Ascending aorta (tissue), 2 donors: ENCODE measurements at places on chromosomes 5 and 9.

DNA sequence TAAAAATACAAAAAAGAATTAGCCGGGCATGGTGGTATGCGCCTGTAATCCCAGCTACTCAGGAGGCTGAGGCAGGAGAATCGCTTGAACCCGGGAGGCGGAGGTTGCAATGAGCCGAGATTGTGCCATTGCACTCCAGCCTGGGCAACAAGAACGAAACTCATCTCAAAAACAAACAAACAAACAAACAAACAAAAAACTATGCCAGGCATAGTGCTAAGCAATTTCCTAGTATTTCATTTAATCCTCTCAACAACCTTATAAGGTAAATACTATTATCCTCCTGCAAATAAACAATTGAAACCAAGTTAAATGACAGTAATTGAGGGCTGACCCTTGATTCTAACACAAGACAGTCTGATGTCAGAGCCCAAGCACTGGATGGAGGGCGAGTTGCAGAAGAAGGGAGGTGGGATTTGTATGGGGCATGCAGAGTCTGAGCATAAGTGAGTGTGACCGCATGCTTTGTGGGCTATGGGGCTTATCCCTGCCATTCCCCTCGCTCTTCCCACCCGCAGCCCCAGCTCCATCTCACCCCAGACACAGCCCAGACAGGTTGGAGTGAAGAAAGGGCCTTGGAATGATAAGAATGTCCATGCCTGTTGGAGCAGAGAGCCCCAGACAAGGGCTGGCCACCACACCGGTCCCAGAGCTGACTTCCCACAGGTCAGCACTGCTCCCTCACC is 24.3 kb upstream of the RPS14 start:
- no peak for DNase-seq

DNA sequence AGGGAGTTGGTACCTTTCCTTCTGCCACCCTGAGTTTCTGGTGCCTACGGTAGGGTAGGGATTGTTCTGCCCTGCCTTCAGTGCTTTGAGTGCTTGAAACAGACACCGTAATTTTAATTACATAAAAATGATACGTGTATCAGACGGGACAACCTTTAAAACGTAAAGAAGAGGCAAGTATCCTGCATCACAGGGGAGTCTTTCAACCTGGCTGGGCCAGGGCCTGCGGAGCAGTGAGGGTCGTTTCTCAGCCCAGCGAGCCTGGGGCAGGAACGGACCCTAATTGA is 483 bp upstream of the DAB2IP start:
- DNase-seq: no peak

DNA sequence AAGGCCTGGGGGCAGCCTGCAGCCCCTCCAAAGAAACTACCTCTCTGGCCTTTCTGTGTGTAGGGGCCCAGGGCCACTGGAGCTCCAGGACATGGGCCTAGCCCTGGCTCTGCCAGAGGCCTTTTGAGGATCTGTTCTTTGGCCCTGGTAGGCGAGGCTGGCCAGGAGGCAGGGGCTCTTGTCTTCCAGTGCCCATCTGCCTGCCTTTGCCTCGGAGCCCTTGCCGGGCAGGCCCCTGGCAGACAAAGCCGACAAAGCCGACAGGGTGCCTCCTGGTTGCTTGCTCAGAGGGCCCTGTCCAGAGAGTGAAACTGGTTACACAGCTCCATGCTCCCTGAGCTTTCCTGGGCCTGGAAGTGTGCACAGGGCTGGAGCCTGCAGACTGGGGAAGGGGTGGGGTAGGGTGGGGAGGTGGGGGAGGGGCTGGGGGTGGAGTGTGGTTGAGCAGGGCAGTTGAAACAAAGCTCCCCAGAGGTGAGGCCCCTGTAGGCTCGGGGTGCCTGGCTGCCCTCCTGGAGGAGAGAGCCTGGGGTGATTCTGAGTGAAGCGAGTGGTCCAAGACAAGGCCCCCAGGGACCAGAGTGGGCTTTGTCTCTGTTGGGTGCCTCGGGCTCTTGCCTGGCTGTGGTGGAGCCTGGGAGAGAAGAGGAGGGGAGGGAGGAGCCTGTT is 29.3 kb downstream of the PTPA start:
- no peak for DNase-seq

GRCh38 chr9:127813686-127814226 is 11.1 kb downstream of the FPGS start:
- DNase-seq: no peak

DNA sequence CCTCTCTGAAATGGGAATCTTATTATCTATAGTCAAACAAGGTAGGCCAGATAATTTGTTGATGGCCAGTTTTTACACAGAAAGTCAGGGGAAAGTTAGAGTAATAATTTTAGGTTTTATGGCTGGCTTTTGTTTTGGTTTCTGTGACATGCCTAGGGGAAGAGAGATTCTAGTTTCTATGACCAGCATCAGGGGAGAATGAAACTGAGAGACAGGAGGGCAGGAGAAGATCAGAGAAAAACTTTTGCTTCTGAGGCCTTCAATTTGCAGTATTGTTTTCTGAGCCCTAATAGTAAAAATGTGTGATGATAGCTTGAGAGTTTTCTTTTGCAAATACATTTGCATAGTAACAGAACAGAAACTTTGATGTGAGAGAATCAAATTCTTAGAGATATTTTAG is 564.3 kb downstream of the ZNF608 start:
- DNase-seq: no peak

DNA sequence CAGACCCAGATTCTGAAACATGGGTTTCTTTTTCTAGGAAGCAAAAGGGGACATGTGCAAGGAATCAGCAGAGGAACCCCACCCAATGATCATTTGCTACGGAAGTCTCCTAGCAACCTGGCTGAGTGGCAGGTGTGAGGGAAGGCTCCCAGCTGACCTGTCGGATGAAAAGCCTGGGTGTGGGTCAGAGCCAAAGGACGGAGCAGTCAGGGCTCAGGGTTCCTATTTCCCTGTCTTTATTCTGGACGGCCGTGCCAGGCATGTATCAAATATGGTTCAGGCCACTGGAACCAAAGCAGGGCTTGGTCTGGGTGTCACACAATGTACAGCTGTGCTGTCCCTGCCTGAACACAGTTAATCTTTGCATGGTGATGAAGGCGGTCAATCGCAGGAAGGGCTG is 20.1 kb downstream of the STK10 start:
- DNase-seq: no peak

GRCh38 chr5:62812621-62813255 is 234.1 kb downstream of the LRRC70 start:
- DNase-seq: no peak

DNA sequence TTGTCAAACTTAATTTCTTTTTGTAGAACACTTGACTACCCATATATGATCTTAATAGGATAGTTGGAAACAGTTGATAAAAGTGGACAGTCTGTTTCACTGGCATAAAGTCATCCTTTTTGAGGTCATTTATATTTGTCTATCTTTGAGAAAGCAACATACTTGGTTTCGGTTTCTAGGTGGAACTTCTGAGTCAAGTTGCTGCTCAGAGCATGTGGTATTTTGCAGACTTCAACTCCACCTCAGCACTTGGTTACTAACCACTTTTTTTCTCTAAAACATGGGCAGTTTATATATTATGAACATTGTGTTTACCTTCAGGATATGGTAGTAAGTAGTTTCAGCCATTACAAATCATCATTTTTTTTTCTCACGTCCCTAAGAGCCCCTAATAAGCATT is 1749.0 kb upstream of the C9orf72 start:
- no peak for DNase-seq

DNA sequence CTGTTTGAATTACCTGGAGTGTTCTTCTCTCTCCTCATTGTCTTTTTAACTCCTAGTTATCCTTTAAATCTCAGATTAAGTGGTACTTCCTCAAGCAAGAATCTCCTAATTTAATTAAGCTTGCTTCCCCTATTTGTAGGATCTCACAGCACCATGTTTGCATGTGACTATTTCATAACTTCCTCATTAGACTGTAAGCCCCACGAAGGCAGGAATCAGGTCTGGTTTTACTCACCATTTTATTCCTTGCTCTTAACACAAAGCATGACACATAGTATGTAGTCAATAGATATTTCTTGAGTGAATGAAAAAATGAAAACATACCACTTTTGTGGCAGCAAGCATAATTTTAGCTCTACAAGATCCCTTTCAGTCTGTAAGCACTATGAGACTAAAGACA is 1.3 kb upstream of the ERMP1 start:
- DNase-seq: no peak

DNA sequence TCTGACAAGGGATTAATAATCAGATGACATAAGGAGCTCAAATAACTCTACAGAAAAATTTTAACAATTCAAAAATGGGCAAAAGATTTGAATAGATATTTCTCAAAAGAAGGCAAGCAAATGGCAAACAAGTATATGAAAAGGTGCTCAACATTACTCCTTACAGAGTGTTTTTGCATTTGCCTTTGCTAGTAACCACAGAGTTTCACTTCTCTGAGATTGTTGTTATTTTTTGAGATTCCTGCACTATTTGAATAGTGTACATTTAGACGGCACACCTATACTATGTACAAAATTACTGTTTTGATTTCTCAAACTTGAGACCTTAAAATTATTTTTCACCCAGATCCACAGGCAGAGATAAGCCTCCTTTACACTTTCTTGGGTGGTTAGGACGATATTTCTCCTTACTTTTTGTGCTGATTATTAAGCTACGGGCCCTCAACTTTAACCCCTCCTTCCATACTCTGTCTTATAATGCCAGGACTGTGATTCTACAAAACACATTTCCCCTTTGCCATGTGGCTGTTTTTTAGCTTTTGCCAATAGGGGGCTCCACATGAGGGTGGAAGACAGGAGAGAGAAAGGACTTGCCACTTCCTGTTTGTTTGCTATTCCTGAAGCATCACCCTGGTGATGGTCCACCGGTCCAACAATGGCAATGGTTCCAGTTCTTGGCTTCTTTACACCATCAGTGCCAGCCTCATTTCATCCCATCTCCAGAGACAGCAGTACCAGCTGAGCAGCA is 65.0 kb upstream of the DAP start:
- no peak for DNase-seq

DNA sequence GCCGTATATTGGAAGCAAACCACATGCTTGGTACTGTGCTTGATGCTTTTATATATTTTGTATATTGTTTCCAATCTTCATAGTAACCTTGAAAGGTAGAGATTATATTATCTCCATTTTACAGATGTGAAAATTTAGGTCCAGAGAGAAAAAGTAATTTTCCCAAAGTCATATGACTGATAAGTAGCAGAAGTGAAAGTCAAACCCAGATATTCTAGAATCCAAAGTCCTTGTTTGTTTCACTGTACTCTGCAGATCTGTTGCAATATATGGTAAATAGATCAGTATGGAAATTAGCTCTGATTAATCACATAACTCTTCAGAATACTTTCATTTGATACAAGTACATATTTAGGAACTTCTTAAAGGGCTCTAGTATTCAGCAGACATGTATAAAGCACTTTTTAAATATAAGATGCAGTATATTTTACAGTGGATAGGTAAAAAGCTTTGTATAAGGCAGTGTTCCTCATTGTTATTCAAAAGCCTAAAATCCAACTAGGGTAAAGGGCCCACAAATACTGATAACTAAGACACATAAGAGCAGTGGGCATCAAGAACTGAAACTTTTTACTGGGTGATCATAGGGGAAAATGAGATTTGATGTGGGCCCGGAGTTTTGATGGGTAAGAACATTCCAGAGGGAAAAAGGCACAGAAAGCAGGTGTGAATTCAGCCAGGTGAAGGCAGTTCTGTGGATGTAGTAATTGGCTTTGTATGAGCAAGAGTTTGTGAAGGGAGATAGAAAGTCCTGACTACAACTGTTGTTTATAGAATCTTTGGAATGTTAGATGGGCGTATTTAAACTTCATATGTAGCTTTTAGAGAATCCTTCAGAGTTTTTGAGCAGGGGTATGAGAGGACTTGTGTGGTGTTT is 25.0 kb downstream of the NDFIP1 start:
- no peak for DNase-seq

- no peak for DNase-seq
Measured at GRCh38 chr9:8207596-8207995, 408.0 kb upstream of the DMAC1 start.

GRCh38 chr9:22041775-22042174 is 32.7 kb upstream of the CDKN2B start:
- DNase-seq: no peak

- peak; percentile 78 for DNase-seq
Measured at GRCh38 chr9:87063871-87064270, 116.6 kb upstream of the GAS1 start.

- no peak for DNase-seq
Measured at GRCh38 chr5:103951776-103952175, 389.2 kb upstream of the NUDT12 start.

DNA sequence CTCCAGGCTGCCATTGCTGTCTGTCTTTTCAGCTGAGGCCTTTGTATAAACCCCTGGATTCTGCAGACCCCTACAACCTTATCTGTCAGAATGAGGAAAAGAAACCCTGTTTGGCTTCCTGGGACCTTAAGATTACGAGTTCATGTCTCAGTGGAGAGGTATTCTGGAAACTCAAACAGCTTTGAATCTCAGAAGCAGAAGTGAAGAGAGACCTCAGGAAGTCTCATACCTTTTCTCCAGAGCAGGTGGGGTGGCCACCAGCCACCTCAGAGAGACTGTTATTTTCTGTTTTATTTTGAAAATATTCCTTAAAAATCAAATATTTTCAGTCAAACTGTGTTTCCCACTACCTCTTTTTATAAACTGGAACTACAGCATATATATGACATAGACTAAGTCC is 457.5 kb downstream of the TMEM232 start:
- DNase-seq: no peak

- DNase-seq: no peak
Measured at GRCh38 chr5:118701791-118702190, 286.6 kb downstream of the DTWD2 start.

- DNase-seq: no peak
Measured at GRCh38 chr9:112166176-112167140, 8.6 kb downstream of the SUSD1 start.

- DNase-seq: no peak
Measured at GRCh38 chr5:96343094-96343493, 90.0 kb downstream of the PCSK1 start.

GRCh38 chr9:93574091-93574899 is 2.1 kb upstream of the PHF2 start:
- DNase-seq: no peak

DNA sequence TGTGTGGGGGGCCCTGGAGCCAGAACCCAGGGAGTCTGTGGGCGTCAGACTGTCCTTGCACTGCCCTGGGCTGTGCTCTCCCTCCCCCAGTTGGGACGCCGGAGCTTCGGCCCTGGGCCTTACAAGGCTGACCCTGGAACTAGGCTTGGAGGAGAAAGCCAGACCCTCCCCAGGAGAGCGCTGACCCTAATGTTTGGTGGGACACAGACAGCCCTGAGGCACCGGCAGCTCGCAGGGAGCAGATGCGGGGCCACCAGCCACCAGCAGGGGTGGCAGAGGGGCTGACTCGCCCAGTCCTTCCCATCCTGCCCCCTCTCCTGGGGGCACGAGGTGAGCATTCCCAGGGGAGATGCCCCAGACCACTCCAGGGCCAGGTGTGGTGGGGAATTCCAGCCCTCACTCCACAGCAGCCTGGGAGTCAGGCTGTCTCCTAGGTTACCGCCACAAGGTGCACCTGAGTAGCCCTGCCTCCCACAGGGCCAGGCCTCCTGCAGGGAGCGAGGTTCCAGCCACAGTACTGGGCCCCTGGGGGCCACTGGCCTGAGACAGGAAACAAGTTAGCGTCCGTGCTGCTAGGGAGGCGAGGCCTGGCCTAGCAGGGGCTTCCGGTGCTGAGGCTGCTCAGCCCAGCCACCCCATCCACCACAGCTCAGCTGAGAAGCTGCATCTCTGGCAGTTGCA is 134.6 kb downstream of the OLFM1 start:
- DNase-seq: no peak
